GM12865 (cell line): ENCODE measurements at places on chromosomes 6 and 20.
A peak's percentile ranks its signal among the peaks of the same experiment; 100 is the strongest.

GRCh38 chr6:157459327-157459726, 78.3 kb downstream of the ZDHHC14 start:
- peak; percentile 21 for DNase-seq

GRCh38 chr6:166488076-166488685, 98.3 kb downstream of the RAMACL start:
- DNase-seq = peak; percentile 89

GRCh38 chr20:16057651-16058050, 515.6 kb downstream of the KIF16B start:
- DNase-seq = no peak

DNA sequence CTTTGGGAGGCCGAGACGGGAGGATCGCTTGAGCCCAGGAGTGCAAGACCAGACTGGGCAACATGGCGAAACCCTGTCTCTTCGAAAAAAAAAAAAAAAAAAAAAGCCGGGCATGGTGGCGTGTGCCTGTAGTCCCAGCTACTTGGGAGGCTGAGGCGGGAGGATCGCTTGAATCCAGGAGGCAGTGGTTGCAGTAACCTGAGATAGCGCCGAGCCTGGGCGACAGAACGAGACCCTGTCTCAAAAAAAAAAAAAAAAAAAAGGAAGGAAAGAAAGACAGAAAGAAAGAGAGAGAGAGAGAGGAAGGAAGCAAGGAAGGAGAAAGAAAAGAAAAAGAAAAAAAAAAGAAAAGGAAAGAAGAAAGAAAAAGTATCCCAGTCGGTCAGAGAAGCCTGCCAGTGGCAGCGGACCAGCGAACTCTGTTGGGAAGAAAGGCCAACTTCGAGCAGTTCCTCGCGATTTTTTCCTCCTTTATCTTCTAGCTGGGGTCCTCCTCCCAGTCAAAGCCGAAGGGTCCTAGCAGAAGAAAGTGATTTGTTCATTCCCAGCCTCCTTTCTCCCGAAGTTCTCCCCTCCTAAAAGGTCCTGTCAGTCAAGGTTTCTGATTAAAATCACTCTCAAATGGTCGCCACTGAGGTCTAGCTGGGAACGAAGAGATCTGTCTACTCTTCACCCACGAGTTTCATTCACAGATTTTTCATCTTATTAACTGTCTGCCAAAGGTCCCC, 2.4 kb upstream of the SYCP2L start:
- no peak for DNase-seq

GRCh38 chr6:113299531-113299930, 557.6 kb upstream of the MARCKS start:
- no peak for DNase-seq

- DNase-seq = no peak
These were observed 185.5 kb downstream of the CDH4 start for GRCh38 chr20:61437280-61438206.

- no peak for DNase-seq
These were observed 20.7 kb downstream of the FOXO3 start for GRCh38 chr6:108581237-108581931.

DNA sequence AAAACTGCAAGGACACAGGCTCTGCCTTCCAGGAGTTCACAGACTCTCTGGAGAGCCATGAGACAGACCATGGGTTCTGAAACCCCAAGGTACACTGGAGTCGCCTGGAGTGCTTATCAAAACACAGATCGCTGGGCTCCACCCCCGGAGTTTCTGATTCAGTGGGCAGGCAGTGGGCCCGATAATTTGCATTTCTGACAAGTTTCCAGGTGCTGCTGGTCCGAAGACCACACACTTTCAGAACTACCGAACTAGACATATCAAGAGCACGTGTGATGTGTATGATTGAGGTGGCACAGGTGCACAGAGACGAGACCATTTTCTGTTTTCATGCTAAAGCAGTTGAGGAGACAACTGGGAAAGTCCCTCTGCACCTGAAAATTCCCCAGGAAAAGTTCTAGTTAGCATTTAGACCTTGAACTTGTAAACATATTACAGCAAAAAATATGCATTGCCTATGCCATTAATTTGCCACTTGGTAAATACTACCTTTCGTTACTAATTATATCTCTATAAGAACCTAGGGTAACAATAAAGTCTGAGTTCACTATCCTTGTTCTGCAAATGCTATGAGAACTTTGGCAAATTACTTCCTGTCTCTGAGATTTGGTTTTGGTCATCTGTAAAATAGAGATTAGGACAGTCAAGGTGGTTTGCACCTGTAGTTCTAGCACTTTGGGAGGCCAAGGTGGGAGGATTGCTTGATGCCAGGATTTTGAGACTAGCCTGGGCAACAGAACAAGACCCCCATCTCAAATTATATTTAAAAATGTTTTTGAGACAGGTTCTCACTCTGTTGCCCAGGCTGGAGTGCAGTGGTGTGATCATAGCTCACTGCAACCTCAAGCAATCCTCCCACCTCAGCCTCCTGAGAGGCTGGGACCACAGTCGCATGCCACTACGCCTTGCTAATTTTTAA, 14.3 kb upstream of the PIM1 start:
- DNase-seq = peak; percentile 98

DNA sequence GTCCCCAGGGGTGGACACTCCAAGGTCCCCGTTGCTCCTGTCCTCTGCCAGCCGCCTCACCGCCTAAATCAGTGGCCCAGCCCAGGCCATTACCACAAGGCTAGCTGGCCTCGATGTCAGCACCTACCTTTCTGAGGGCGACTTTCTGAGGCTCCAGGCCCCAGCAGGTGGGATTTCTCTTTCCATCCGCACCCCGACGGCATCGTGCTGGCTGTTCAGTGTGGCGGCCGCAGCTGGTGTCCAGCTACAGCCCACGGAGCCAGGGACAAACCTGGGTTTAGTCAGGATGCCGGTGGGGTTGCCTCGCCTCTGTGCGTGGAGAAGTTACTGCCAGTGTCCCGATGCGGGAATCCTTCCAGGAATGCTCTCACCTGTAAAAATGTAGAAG, 60.8 kb downstream of the ERMARD start:
- no peak for DNase-seq

DNA sequence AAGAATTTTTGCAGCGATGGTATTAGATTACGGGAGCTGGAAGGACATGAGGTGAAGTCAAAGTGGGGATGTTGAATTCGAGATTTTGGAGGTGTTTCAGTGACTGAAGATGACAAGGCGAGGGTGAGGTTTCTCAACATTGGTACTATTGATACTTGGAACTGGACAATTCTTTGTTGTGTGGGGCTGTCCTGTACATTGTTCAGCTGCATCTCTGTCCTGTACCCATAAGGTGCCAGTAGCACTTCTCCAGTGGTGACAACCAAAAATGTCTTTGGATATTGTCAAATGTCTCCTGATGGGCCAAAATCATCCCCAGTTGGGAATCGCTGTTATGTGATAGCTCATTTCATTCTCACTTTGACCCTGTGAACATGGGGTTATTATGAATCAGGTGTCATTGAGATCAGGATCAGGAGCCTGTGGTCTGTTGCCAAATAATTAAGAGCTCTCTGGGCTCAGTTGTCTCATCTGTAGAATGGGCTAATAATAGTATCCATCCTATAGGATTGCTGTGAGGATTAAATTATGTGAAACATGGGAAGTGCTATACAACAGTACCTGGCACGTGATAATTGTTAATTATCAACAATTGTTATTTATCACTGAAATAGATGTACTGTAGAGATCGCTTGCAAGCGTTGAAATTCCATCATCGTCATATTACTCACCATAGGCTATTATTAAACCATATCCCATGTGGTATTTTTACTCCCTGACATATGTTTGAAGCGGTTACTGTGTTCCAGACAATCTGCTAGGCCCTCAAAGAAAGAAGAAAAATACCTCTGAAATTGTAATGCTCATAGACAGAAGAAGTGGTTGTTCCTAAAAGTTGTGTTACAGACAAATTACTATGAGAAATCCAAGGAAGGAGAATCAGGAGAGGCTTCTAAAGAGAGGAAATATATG, 48.5 kb upstream of the TTPAL start:
- no peak for DNase-seq

GRCh38 chr6:133895573-133896343, 6.8 kb downstream of the TCF21 start:
- no peak for DNase-seq

GRCh38 chr6:12001004-12001705, 11.0 kb upstream of the HIVEP1 start:
- no peak for DNase-seq

DNA sequence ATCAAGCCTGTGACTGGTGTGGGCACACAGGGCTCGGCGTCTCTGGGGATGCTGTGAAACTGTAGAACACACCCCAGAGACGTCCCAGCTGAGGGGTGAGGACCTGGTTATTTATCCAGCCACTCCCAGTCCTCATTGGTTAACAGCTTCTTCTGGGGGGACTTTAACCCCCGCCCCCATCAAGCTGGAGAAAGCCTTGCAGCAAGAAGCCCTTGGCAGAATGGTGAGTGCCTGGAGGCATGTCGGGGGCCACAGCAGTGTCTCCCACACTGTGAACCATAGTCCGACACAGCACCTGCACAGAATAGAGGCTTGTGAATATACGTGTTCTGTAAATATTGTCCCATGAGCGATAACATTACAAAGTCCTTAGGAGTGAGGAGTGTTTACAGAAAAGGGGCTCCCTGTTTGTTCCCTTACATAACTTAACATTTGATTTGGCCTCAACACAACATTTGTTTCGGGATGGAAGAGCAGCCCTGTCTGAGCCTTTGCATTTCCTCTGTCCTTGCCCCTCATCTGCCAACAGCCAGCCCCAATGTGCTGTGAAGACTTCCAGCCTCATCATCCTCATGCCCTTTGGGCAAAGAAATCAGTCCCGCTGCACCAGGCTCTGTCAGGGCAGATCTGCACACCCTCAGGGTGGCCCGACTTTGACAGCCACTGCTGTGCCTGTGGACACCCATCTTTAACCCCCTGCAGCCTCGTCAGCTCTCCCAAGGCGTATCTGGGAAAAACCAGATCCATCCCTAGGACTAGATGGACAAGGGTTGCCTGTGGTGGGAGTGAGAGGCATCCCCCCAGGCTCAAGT, 2.2 kb upstream of the RRBP1 start:
- DNase-seq = no peak

- no peak for DNase-seq
These were observed 29.4 kb downstream of the LPA start for GRCh38 chr6:160634706-160635105.

DNA sequence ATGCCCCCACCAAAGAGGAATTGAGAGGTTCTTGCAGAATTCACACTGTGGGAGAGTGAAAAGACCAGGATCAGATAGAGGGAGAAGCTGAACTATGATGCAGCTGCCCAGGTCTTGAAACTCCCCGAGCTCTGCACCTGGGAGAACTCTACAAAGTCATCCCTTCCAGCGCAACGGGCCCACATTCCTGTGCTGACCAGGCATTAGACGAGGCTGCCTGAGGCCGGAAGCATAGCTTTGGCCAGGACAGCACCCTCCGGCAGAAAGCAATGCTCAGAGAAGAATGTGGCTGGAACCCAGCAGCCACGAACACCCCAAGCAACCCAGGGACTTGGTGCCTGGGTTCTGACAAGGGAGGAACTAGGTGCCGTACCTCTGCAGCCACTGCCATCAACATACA, 281.5 kb upstream of the CDH4 start:
- no peak for DNase-seq
